ENCODE measurements at places on chromosomes 1 and 21.

GRCh38 chr1:180179162-180179957, 24.7 kb downstream of the QSOX1 start:
- no peak for DNase-seq

GRCh38 chr1:26961826-26962225, 1.6 kb upstream of the KDF1 start:
- no peak for DNase-seq

GRCh38 chr1:10320336-10320735, 78.5 kb upstream of the PGD start:
- no peak for DNase-seq

DNA sequence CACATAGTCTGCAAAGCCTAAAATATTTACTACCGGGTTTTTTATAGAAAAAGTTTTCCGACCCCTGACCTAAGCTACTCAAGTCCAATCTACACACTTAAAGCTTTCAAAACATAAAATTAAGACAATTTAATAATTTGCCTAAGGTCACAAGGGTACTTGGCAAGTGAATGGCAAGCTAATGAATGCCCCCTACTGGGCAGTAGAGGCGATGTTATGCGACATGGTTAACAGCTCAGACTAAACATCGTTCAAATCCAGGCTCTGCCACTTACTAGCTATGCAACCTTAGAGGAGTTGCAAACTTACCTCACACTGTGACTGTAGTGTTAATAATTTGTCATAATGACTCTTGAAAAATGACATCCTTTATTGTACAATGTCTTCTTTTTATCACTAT, 317.2 kb upstream of the NFIA start:
- no peak for DNase-seq

GRCh38 chr1:230284891-230285290, 141.2 kb downstream of the PGBD5 start:
- no peak for DNase-seq

- DNase-seq = no peak
These were observed 42.0 kb downstream of the PCSK9 start for GRCh38 chr1:55081188-55081904.

- DNase-seq = no peak
These were observed 8.0 kb upstream of the ZNF362 start for GRCh38 chr1:33248244-33248643.

- DNase-seq = no peak
These were observed 5.1 kb upstream of the LENEP start for GRCh38 chr1:154988058-154988954.

GRCh38 chr1:236469466-236469865, 54.3 kb upstream of the LGALS8 start:
- no peak for DNase-seq

GRCh38 chr1:95535614-95536013, 301.6 kb downstream of the RWDD3 start:
- DNase-seq = no peak

DNA sequence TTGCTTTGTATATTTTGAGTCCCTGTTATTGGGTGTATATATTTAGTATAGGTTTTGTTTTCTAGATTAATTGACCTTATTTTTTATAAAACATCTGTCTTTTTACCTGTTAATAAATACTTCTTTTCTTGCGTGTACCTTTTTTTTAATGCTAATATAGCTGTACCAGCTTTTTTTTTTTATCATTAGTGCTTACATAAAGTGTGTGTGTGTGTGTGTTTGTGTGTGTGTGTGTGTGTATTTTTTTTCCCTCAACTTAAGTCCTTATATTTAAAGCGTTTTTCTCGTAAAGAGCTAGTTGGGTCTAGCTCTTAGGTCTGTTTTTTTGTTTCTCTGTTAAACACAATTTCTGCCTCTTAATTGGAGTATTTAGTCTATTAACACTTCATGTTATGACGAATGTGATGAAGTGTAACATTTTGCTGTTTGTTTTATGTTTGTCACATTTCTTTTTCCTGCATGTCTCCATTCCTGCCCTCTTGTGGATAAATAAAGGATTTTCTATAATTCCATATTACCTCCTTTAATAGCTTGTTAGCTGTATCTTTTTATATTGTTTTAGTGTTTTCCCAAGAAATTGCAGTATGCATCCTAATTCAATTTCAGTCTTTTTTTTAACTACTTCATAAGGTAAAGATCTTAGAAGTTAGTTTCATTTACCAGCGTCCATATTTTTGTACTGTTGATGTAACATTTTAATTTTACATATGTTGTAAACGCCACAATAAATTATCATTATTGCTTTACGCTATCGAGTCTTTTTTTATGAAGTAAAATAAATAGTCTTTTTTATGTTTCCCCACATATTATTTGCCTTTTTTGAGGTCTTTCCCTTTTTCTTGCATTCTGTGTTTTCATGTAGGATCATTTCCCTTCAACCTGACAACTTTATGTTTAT, 4.3 kb downstream of the PRMT2 start:
- no peak for DNase-seq

DNA sequence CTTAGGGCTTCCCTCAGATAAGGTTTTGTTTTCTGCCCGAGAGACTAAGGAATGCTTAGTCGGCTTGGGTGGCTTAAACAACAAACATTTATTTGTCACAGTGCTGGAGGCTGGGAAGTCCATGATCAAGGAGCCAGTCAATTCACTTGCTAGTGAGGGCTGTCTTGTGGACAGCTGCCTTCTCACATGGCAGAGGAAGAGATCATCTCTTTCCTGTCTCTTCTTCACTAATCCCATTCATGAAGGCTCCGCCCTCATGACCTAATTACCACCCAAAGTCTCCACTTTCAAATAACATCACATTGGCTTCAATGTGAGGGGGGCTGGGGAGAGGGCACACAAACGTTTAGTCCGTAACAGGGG, 50.5 kb upstream of the IL12RB2 start:
- DNase-seq = no peak

GRCh38 chr21:31201548-31201947, 142.5 kb downstream of the TIAM1 start:
- DNase-seq = no peak

GRCh38 chr1:151619489-151620093, 7.7 kb downstream of the SNX27 start:
- DNase-seq = no peak

DNA sequence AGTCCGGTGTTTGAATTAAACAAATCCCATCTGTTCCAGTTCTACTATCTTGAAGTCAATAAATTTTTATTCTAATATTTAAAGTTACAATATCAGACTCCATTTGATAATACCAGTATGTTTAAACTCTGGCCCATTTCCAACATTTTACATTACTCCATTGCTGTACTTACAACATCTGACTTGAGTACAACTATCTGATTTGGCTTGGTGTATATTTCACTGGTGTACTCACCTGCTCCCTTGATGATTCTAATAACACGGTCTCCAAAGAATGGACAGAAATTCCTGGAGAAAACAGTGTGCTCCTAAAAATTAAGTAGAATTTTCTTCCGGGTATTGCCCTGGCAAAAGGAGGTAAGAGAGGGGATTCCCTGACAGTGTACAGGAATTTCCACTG, 680.5 kb upstream of the ADAMTS5 start:
- no peak for DNase-seq

GRCh38 chr1:10671090-10671489, 125.4 kb downstream of the CASZ1 start:
- no peak for DNase-seq

DNA sequence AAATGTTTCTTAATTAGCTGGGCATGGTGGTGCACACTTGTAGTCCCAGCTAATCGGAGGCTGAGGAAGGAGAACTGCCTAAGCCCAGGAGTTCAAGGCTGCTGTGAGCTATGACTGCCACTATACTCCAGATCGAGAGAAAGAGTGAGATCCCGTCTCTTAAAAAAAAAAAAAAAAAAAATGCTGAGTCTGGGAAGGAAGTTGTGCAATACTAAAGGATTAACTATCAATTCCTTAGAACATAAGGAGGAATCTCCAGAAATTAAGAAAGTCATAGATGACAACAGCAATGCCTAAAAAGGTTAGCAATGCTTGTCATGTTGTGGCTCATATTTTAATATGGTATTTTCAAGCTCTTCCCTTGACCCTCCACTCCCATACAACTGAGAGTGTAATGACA, 5.3 kb downstream of the LUZP1 start:
- DNase-seq = no peak

GRCh38 chr21:41858466-41859296, 20.5 kb downstream of the PRDM15 start:
- DNase-seq = no peak

DNA sequence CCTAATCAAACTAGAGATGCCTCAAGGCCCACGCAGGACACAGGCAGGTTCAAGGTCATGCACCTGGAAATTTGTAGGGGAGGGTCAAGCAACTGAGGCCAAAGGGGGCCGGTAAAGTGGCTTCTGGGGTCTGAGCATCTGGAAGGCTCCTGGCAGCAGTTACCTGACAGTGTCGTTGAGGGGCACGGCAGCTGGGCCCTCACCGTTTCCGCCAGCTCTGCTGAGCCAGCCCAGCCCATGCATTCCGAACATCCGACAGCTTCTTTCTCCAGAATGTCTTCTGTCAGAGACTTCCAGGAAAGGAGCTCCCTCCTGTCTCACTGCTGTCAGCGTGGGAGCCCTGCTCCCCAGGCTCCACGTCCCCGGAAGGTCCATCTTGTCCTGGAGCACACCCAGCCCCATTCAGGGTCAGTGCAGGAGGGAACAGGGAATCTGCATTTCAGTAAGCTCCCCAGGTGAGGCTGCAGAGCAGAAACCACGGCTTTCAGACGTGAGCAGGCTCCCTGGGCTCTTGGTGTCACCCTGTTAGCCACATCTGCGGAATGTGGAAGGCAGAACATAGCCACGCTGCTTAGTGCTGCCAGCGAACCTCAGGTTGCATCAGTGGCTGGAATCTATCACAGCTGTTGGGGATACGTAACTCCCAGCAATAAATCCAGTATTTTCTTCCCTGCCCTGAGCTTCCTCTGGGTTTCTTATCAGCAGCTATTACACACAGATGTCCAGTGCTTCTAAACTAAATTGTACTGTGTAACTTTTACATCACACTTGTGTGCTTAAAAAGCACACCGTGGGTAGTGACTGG, 36.3 kb upstream of the FAM3B start:
- no peak for DNase-seq

DNA sequence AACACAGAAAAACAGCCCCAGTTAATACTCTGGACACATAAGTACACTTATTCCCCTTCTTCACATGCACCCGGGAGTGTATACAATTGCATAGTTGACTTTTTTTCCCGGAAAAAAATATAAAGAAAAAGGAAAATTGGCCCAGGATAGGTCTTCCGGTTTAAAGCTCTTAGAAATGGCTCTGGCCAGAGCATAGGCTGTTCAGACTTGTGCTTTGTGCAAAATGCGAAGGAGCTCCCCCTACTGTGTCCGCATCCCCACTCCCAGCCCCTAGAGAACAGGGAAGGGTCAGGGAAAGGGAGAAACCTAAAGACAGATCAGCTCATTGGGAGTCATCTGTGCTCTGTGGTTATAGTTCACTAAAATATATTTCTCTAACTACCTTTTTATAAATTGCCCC, 5.5 kb upstream of the MTMR11 start:
- DNase-seq = no peak

GRCh38 chr1:54218883-54219687, 19.1 kb downstream of the MRPL37 start:
- DNase-seq = no peak

DNA sequence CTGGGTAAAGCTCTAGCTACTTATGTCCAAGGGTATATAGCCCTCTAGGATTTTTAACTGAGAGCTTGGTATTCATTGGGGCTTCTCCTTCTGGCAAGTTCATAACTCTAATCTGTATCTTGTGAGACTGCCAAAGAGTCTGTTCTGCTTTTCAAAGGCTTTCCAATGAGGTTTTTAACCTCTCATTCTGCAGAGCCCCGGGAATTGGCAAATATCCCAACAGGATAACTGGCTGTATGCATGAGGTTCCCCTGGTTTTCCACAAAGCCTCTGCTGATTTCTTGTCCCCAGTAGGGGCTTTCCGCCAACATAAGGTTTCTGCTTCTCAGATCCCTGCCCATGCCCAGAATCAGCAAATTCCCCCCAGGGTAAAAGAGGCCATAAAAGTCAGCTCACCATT, 40.9 kb downstream of the RPL5 start:
- DNase-seq = no peak

DNA sequence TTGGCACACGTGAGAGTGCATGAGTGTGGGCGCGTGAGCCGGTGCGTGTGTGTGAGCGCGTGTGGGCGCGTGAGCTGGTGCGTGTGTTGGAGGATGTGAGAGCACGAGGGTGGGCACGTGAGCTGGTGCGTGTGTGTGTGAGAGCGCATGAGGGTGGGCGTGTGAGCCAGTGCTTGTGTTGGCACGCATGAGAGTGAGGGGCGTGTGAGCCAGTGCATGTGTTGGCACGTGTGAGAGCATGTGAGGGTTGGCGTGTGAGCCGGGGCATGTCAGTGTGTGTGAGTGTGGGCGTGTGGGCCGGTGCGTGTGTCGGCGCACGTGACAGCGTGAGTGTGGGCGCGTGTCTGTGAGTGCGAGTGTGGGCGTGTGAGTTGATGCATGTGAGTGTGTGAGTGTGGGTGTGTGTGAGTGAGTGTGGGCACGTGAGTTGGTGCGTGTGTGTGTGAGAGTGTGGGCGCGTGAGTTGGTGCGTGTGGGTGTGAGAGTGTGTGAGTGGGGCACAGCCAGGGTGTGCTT, 45.7 kb upstream of the ARHGEF16 start:
- no peak for DNase-seq

DNA sequence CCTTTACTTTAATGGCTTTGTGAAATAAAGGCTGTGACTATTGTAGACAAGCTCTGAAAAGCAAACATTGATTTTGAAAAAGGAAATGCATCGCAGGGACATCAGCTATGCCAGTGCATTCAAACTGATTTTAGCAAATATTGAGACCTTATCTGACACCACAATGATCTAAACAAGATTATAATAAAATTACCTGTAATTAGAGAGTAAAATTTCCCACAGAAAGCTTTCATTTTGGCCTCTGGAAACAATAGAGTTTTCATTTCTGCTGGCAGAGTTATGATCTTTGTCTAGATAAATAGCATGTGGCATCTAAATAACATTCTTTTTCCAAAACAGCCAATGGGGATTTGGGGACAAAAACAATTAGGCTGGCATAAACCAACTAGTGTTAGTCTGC, 650.4 kb upstream of the PRMT6 start:
- no peak for DNase-seq

GRCh38 chr1:233945573-233945972, 41.1 kb downstream of the SLC35F3 start:
- DNase-seq = no peak

DNA sequence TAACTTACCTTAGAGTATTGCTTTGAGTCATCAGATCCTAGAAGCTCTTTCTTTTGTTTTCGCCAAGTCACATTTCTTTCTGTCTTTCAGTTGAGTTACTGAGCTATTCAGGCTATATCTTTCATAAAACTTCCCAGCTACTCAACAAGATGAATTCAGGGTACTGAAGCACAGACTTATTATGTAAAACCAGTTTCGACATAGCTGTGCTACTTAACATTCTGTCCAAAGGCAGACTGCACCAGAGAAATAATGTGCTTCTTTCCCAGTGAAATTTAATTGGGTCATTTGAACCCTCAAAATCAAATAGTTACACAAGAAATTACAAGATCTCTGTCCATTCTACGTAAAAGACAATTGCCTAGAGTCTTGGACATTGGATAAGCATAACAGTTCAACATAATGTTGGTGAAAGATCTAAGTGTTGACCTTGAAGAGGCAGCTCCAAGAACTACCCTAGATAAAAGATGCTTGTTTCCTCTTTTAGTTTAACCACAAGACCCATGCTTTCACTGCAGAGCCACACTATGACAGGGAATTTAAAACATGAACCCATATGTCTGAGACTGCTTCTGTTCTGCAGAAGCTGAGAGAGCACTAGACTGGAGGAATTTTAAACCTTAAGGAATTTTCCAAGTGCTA, 163.2 kb downstream of the LRRC40 start:
- DNase-seq = no peak
